ENCODE measurements at places on chromosomes 11 and 22.

- no peak for DNase-seq
These were observed 22.0 kb downstream of the ST14 start for GRCh38 chr11:130181295-130182272.

DNA sequence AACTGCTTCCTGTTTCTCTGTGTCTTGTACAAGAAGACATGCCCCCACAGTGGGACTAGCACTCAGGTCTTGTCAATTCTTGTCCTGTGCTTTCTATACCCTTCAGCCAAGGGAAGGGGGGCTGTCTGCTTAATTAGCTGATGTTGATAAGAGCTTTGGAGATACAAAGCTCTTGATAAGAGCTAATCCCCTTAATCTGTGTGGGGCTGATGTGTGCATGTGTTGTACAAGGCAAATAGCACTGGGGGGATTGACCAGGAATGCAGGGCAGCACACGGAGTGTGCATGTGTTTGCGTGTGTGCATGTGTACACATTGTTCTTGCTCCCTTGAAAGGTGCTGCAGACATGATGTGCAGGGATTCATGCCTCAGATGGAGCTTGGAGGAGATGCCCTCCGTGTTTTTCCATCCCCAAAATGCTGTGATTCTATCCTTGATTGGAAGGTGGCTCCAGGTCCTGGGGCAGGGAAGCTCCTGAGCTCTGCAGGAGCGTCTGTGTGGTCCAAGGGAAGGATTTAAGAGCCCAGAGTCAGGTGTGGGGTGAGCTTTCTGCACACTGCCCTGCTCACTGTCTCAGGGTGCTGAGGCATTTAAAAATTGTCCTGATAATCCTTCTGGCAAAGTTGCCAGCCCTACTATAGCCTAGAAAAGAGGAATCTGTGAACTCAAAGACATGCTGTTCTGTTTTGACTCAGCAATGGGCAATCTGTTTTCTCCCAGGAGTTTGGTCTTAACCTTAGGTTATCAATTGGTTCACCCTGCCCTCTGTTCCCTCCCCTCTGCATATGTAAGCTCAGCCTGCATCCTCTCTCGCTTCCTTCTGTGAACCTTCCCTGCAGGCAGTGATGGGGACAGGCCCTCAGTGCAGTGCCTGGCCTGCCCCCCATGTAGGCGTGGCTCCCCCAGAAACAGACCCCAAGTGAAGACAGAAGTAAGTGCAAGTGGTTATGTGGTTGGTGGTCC, 102.0 kb downstream of the GRIK4 start:
- DNase-seq, result no peak

GRCh38 chr22:48941033-48941902, 886.4 kb downstream of the BRD1 start:
- no peak for DNase-seq

DNA sequence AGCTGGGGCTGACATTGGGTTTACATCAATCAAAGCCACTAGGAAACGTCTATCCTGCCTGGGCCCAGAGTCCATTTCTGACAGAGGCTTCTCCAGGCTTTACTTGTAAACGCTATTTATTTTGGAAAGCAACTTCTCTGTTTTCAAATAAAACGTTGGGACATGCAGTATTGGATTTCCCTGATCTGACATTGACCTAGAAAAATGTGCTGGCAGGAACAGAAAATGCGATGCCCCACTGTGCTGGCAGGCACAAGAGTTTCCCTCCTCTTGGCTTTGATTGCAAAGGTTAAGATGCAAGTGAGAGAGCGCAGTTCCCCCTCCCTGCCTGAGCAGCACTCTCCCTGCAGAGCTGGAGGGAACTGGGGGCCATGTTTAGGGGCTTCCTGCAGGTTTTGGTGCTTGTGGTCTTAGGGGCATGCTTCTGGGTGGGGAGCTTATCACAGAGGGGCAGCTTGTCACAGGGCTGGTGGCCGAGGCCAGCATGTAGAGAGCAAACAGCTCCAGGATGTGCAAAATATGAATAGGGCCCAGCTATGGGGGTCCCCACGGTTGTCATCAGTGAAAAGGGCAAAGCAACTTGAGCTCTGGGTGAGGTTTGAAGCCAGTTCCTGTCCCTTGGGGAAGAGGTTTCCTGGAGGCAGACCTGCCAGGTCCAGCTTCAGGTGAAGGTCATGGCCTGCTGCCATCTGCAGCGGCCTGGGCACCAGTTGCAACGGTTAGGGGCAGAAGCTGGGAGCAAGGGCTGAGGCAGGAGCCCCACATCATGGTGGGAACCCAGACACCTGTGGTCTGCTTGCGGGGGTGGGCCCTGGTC, 42.3 kb upstream of the DKK3 start:
- DNase-seq, result no peak

GRCh38 chr11:97537407-97538150, 1147.8 kb downstream of the JRKL start:
- no peak for DNase-seq

GRCh38 chr11:120304526-120304925, 20.6 kb upstream of the TLCD5 start:
- DNase-seq, result no peak

DNA sequence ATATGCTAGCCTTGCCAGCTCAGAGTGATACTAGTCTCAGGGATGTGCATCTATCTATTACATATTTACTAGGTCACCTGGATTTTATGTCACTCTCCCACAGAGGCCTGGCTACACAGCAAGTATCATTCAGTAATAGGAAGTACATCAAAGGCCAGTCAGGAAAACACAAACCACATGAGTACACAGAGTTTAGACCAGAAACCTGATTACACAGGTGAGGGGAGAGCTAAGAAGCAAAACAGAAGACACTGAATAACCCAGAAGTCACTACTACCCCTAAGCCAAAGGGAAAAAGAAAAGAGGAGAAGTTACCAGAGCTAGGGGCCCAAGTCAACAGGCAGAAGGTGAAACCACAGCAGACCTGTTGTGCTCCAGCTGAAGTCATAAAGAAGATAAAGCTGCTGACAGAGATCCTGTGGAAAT, 13.3 kb downstream of the LPXN start:
- DNase-seq, result no peak

GRCh38 chr11:69270941-69271340, 23.0 kb upstream of the MYEOV start:
- no peak for DNase-seq

DNA sequence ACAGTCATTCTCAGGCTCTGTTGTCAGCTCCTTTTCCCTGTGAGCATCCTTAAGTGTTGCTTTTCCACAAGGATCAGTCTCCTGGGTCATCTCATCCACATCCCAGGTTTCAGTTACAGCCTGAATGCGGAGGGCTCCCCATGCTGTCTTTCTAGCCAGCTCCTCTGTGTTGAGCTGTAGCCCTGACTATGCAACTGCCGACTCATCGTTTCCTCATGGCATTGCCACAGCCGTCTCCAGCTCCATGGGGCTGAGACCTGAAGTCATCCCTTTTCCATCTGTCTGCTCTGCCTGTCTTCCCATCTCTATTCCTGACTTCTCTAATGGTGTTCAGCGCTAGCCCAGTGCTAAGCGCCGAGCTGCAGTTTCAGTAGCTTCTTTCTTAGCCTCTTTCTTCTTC, 11.8 kb downstream of the SAMM50 start:
- no peak for DNase-seq

DNA sequence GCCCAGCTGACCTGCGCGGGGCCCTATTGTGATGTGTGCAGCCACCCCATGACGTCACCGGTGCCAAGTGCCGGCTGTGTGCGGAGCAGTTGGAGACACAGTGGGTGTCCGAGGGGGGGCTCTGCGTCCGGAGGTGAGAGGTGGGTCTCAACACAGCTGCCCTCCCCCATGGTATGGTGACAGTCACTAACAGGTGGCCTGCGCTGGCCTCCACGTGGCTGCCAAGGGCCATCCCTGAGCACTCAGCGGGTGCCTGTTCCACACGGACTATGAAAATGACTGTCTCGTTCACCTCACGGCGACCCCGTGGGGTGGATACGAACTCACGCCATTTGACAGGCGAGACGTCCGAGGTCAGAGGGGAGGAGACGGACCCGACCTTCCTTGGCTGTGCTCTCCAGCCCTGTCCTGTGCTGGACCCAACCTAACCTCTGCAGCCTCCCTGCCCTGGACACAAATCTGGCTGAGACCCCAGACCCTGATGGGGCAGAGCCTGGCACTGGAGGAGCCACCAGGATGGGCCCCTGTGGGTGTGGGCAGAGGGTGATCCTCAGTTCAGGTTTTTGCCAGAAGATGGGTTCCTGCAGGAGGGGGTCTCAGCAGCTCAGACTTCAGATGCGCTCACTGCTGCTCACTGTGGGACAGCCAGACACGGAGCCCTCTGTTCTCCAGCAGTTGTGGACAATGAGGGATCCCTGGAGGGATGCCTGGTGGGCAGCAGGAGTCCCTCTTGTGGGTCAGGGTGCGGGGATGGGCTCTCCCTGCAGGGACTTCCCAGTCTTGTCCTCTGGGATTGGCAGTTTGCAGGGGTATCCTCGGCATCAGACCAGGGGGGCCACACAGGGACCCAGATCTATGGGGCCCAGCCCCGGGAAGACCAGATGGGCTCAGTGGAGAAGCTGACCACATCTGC, 6.3 kb downstream of the HRAS start:
- no peak for DNase-seq

GRCh38 chr11:14585438-14585837, 58.2 kb upstream of the PDE3B start:
- DNase-seq, result no peak

GRCh38 chr11:104086621-104087020, 50.2 kb downstream of the DDI1 start:
- DNase-seq, result no peak

DNA sequence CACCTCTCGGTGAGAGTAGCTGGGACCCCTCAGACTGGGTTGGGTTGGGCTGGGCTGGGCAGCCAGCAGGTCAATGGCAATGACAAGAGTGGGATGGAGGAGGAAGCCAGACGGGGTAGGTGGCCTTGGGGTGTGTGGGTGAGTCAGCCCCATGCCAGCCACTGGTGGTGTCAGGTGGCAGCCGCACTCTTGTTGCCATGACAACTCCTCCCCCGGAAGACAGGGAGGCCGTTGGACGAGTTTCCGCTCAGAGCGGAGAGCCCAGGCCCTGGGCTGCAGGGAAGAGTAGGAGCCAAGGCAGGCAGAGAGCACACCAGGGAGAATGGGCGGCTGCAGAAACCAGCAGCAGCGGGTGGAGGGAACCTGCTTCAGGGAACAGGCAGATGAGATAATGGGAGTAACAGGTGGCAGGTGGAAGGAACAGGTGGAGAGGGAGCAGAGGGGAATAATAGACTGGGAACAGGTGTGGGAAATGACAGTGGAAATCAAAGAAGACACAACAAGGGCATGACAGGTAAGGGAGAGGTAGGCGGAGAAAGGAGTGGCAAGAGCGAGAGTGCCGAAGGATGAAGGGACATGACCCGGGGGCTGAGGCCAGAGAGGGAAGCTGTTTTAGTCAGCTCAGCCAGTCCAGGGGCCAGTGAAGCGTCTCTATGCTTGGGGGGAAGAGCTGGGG, 8.7 kb downstream of the SPTBN2 start:
- peak; percentile 36 for DNase-seq

DNA sequence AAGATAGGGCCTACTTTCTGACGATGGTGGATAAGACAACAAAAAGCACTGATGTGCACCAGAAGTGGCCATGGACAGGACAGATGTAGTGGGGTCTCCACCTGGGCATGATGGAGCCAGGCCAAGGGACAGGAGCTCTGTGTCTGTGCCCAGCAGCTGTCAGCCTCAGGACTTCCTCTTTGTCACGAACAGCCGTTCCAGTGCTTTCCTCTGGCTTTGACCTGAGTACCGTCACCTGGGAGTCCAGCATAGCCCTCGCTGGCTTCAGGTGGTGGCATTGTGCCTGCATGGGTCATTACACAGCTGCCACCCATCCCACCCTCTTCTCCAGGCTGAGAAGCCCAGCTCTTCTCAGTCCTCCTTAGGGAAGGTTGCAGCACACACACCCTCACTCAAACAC, 137.8 kb downstream of the GRIK4 start:
- no peak for DNase-seq

DNA sequence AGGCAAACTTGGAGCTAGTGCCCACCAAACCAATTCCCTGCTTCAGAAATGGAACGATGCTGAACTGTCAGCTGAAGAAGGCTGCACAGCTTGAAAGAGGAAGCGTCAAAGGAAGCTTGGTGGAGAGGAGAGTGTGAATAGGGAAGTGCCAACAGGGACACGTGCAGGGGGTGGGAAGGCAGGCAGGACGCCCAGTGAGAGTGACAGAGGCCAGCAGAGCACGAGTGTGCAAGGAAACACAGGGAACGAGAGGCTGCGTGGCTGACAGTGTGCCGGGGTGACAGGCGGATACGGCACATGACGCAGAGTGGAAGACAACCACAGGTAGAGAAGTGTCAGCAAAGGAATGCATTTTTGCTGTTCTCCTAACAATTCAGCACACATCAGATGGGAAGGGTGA, 196.4 kb downstream of the LARGE1 start:
- no peak for DNase-seq

- DNase-seq, result no peak
These were observed 107.6 kb downstream of the CSTPP1 start for GRCh38 chr11:47044119-47044518.

- DNase-seq, result no peak
These were observed 1.9 kb downstream of the C11orf71 start for GRCh38 chr11:114398303-114398920.

- peak; percentile 51 for DNase-seq
These were observed 22.1 kb upstream of the RRAS2 start for GRCh38 chr11:14380947-14381561.

DNA sequence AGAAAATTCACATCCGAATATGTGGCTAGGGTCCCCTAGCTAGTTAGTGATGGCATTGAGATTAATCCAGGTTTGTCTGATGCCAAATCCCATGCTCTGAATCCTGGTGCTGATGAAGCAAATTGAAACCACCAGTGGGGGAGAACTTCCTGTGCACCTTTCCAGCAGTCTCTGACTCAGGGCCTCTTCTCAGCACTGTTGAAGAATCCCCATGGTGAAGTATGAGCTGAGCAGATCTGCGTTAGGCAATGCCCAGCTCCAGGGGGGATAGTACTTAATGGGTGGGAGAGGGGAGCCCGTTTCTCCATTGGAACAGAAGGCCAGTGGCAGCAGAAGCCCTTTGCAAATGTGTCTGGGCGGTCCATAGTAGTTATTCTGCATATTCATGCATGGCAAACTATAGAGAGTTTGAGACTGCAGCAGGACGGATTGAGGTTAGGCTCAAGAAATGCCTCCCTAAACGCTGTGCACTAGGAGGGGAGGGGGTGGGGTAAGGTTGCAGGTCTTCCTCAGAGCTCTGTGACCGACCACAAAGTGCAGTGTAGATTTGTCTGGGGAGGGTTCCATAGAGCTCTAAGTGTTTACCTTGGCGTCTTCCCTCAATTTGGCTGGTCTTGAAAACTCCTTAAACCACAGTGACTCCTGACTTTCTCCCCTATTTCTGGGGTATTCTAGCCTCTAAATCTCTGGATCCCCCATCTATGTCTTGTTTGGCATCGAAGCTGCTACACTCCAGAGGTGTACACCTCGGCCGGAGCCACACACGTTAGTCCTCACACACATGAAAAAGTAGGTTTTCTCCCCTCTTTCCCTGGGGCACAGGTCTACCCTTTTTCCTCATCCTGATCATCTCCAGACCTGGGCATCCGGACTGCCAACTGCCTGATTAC, 4.8 kb downstream of the POU2F3 start:
- no peak for DNase-seq

DNA sequence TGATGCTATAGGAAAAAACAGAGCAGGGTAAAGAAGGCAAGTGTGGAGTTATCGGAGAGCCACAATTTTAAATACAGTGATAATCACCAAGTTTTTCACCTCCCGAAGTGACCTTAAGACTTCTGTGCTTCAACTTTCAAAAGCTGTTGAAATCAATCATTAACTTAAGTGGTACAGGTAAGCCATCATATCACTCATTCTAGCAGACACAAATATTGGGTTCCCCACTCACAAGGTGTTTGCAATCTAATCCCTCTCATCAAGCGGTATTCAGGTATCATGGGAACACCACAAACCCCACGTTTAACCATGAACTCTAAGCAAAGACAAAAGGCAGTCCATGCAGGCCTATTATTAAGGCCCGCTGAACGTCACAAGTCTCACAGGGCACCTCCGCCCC, 26.8 kb downstream of the LARGE1 start:
- no peak for DNase-seq
